NCI-H1930 (cell line): ENCODE measurements at places on chromosomes 2 and 18.

DNA sequence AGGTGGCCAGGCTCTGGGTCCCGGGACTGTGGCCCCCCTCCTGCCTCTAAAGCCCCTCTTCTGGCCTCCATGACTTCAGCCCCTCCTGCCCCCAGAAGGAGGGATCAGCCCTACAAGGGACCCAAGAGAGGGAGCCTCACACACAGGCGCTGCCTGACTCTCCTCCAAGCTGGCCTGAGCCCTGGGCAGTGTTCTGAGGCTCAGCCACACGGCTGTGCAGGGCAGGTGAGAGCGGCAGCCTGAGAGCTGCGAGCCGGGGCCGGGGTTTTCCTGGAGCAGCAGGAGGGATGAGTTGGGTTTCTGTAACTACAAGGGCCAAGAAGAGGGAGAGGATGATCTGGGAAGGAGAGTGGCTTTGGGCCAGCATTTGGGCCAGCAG, 70.1 kb downstream of the HPCAL1 start:
- no peak for DNase-seq

DNA sequence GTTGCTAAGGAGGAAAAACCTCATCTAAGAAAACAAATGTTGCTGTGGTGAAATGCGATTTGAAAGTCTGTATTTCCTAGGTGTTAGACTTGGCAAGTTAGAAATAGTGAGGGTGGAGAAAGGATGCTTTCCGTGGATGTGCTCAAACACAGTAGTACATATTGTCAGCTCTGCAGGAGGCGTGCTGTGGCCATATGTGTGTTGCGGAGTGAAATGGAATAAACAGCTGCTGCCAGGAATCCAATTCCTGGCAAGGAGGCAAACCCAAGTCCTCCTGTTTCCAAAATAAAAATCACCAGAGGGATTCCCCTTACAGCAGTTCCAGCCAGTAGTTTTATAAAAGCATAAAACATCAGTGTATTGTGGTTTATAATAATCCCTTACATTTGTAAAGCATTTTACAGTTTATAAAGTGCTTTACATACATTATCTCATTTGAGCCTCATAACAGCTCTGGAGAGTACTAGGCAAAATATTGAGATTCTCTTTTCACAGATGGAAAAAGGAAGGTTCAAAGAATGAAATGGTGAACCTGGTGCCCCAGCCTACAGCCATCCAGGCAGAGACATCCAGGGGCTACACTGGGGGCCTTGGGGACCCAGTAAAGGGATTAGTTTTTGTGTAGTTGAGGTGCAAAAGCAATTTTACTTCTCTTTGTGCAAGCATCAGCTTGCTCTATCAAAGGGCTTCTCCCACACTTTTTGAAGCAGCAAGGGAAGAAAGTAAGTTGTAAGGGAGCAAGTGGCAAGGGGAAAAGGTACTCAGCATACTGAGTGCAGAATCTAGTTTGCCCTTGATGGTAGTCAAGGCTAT, 206.0 kb downstream of the AGPS start:
- DNase-seq: no peak

- DNase-seq: no peak
These were observed 12.7 kb downstream of the CATIP start for GRCh38 chr2:218369330-218369729.

- DNase-seq: no peak
These were observed 36.6 kb downstream of the DARS1 start for GRCh38 chr2:135948642-135949355.

DNA sequence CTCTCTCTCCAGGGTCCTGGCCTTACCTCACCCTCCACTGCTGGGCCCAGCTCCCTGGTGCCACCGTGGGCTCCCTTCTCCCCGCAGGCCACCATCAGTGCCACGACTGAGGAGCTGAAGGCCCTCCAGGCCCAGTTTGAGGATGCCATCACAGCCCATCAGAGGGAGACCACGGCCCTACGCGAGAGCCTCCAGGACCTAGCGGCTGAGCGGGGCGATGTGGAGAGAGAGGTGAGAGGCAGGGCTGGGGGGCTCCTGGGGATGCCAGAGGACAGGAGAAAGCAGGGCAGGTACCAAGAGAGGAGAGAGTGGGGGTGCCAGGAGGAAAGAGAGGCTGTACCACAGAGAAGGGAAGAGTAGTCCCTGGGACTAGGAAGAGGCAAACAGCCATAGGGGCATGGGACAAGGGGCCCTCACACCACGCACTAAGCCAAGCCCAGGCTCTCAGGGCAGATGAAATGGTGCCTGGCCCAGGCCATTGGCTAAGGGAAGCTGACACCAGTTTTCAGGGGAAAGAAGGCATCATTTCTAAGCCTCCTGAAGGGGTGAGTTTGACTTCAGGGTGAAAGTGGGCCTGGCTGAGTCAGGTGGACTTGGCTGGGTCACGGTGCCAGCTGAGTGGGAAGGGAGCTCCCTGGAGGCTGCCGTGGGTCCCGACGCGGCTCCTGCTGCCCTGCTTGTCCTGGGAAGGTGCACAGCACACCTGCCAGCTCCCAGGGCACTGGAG, 39.0 kb upstream of the SNED1 start:
- no peak for DNase-seq

- no peak for DNase-seq
These were observed 246.8 kb downstream of the TMEM182 start for GRCh38 chr2:103008586-103008985.

GRCh38 chr2:60872510-60872928, 8.9 kb upstream of the REL start:
- DNase-seq: no peak

DNA sequence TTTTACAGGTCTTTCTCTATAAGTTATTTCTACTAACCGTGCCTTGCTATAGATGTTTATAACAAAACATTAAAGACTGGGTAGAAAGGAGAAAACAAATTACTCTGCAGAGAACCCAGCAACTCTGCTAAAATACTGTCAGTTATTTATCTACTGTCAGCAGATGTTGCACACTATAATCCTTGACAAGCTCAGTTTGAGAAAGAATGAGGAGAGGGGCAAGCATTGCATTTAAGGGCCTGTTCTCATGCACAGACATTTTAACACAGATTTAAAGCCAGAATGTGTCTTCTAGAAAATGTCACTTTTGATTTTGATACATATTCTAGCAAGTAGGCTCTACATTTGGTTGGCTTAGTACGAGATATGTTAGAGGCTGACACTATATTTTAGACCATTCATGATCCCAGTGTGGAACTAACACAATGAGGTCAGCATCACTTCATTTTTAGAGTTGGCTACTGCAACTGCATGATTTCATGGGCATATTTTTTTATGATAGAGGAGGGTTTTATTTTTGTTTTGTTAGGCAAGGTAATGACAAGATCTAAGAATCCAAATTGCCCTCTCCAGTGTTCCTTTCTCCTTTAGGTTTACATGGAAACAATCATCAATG, 516.4 kb downstream of the ZEB2 start:
- no peak for DNase-seq

DNA sequence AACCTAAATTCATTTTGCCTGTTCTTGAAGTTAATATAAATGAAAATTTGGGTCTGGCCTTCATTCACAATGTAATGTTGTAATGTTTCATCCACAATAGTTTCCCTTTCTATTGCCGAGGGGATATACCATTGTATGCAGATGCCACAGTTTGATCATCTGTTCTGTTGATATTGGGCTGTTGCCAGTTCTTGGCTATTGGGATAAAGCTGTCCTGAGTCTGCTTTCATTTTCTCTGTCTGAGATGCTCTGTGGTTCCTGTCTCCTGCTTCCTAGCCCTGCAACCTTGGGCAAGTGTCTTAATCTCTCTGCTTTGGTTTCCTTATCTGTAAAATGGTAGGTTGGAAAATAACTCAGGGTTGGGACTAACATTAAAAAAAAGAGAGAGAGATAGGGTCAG, 25.2 kb downstream of the B3GNT2 start:
- no peak for DNase-seq

DNA sequence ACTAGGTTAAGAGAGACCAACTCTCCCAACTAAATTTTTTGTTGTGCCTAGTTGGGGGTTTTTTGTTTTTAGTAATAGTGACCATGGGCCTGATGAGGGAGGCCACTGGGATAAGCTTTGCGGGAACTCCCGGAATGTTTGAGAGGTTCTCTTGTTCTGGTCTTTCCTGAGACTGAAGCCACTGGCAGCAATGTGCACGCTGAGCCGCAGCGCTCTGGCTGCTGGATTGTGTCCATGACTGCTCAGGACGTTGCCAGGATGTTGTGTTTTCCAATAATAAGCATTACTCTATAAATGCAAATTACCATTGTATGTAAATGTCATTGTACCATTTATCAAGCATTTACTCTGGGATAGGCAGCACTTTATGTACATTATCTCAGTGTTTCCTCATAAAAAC, 126.1 kb downstream of the GALNT1 start:
- no peak for DNase-seq

DNA sequence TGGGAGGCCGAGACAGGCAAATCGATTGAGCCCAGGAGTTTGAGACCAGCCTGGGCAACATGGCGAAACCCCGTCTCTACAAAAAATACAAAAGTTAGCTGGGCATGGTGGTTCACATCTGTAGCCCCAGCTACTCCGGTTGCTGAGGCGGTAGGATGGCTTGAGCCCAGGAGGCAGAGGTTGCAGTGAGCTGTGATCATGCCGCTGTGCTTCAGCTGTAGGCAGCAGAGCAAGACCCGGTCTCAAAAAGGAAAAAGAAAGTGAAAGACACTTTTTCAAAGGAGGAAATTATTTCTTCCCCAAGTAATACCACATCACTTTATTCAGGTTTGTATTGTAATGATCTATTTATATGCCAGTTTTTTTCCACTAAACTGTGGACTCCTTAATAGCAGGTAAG, 35.7 kb upstream of the TAF4B start:
- no peak for DNase-seq

GRCh38 chr18:26421931-26422330, 126.4 kb downstream of the KCTD1 start:
- DNase-seq: no peak

- no peak for DNase-seq
These were observed 156.5 kb upstream of the RMP24 start for GRCh38 chr18:35816003-35816402.

- no peak for DNase-seq
These were observed 88.1 kb upstream of the PKDCC start for GRCh38 chr2:41959760-41960159.

- DNase-seq: no peak
These were observed at the start of gene PLEK for GRCh38 chr2:68365087-68365486. Gene PLEK (plus strand): TSS chr2:68365282. CDS start chr2:68365352, 70 bp downstream.

- no peak for DNase-seq
These were observed 10.2 kb upstream of the CABYR start for GRCh38 chr18:24128700-24129099.

GRCh38 chr18:36314754-36315153, 17.2 kb downstream of the FHOD3 start:
- DNase-seq: no peak

DNA sequence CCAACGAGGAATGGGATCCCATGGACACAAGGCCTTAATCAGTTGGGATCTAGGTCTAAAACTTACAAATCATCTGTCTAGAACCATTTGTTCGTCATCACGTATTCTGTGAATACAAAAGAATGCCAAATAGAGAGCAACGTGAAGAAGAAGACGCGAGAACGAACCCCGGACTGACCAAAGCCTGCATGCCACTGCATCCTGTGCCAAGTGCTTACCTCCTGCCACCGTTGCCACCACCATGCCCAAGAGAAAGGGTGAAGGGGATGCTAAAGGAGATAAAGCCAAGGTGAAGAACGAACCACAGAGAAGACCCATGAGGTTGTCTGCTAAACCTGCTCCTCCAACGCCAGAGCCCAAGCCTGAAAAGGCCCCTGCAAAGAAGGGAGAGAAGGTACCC, 30.2 kb downstream of the ITSN2 start:
- DNase-seq: no peak

- DNase-seq: no peak
These were observed 13.6 kb upstream of the CXXC1 start for GRCh38 chr18:50301074-50301473.

GRCh38 chr2:170885130-170885791, 43.8 kb upstream of the GORASP2 start:
- no peak for DNase-seq

DNA sequence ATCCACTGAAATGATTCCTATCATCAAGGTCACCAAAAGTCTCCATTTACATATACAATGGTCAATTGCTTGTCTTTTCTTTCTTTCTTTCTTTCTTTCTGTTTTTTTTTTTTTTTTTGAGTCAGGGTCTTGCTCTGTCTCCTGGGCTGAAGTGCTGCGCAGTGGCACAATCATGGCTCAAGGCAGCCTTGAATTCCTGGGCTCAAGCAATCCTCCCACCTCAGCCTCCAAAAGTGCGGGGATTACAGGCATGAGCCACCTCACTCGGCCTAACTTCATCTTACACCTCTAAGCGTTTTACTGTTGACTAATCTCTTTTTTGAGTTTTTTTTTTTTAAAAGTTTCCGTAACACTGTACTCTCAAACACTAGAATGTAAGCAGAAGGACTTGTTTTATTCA, 867 bp downstream of the SF3B6 start:
- DNase-seq: no peak

DNA sequence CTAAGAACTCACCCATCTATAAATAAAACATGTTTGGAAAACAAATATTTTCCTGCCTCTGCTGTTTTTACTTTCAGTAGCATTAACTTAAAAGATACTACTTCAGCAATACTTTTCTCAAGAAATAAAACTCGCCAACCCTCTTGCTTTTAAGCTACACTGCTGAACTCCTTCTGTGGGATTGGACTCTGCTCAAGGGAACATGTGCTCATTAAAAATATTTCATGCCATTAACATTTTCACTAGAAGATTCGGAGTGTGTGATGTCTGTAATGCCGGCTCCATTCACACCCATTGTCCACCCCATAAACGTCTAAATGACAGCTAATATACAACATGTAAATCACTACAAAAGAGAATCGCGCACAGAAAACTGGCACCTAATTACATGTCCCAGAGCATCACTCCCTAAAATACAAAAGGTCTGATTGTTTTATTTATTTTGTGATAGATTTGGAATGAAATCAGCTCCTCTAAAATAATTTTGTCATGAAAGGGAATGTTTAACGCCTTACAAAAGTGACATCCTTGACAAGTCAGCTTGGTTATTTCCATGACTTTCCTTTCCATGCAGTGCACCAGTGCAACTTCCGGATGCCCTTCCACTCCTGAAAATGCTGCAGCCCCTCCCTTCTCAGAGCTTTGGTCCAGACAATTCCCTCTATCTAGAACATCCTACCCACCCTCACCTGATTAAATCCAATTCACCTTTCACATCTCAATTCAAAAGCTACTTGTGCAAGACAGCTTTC, 73.1 kb downstream of the ANKRD44 start:
- no peak for DNase-seq

GRCh38 chr2:191212119-191212518, 33.1 kb upstream of the MYO1B start:
- DNase-seq: no peak

DNA sequence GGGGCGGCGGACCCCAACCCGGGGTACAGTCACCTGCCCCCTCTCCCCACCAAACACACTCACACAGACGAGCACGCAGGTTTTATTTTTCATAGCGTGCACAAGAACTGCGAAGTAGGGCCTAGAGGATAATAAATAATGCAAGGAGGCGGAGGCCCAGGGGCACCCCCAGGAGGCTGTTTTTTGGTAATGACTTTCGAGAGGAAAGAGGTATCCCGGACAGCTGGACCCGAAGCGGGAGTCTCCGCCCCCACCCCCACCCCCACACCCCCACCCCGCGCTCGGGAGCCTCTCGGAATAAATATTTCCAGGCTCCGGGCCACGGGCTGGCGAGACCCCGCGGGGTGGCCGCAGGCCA, 3.4 kb downstream of the CYP26B1 start:
- no peak for DNase-seq
